Heart right ventricle (tissue), 16 donors: ENCODE measurements at places on chromosomes 11 and 22. TPM values are rescaled to one million over a fixed set of nuclear protein-coding genes. Genes with fewer than 3 reads are reported as not detected.

The OR51B2 gene
- total RNA-seq = not detected

The SERHL2 gene
- 2.5 TPM for total RNA-seq

The TMPRSS5 gene
- total RNA-seq = 1.00 TPM

The HBE1 gene
- total RNA-seq = not detected

The LRRC10B gene
- total RNA-seq = 0.70 TPM

The LIF gene
- 0.54 TPM for total RNA-seq

The CFAP68 gene
- total RNA-seq = 17.5 TPM

The CCND1 gene
- total RNA-seq = 146 TPM

The OR9Q2 gene
- not detected for total RNA-seq

The TRPT1 gene
- 80.2 TPM for total RNA-seq

The TIMM10 gene
- 76.6 TPM for total RNA-seq

The RPS6KA4 gene
- 12.9 TPM for total RNA-seq

The FOXRED2 gene
- total RNA-seq = 15.7 TPM

The MS4A6E gene
- not detected for total RNA-seq

The PLAAT4 gene
- 3.3 TPM for total RNA-seq

The CD6 gene
- total RNA-seq = not detected

The OR5AP2 gene
- not detected for total RNA-seq

The ZP1 gene
- total RNA-seq = 0.25 TPM

The TRIM48 gene
- total RNA-seq = not detected

The C11orf91 gene
- not detected for total RNA-seq
